Stimulated activated effector memory CD8-positive, alpha-beta T cell treated with anti-CD3 and anti-CD28 coated beads, Interleukin-12 subunit alpha, Interleukin-12 subunit beta, amount 100 ng/mL, for 72 hours (primary cell): ENCODE measurements at places on chromosomes 7 and 10.

- peak; percentile 3 for DNase-seq
These were observed 145.3 kb upstream of the PRSS1 start for GRCh38 chr7:142603870-142604448.

GRCh38 chr10:96272316-96273280, 1.2 kb upstream of the BLNK start:
- no peak for DNase-seq

- DNase-seq, result no peak
These were observed 62.6 kb upstream of the EN2 start for GRCh38 chr7:155395176-155395797.

- DNase-seq, result no peak
These were observed 46.1 kb upstream of the RAB18 start for GRCh38 chr10:27457966-27458365.

DNA sequence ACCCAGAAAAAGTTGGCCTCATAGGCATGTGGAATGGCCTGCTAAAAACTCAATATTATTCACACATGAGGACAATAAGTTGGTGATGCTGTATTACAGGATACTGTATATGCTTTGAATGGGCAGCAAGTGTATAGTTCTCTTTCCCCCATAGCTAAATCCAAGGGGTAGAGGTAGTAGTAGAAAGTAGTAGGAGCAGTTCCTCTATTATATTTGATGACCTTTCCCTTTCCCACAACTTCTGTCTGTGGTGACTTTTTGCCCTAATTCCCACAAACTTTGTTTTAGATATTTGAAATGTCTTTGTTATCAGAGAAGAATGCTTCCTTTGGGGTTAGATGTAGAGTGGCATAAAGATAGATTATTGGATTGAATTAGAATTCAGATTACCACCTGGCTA, 154.0 kb upstream of the STEAP4 start:
- DNase-seq, result no peak

DNA sequence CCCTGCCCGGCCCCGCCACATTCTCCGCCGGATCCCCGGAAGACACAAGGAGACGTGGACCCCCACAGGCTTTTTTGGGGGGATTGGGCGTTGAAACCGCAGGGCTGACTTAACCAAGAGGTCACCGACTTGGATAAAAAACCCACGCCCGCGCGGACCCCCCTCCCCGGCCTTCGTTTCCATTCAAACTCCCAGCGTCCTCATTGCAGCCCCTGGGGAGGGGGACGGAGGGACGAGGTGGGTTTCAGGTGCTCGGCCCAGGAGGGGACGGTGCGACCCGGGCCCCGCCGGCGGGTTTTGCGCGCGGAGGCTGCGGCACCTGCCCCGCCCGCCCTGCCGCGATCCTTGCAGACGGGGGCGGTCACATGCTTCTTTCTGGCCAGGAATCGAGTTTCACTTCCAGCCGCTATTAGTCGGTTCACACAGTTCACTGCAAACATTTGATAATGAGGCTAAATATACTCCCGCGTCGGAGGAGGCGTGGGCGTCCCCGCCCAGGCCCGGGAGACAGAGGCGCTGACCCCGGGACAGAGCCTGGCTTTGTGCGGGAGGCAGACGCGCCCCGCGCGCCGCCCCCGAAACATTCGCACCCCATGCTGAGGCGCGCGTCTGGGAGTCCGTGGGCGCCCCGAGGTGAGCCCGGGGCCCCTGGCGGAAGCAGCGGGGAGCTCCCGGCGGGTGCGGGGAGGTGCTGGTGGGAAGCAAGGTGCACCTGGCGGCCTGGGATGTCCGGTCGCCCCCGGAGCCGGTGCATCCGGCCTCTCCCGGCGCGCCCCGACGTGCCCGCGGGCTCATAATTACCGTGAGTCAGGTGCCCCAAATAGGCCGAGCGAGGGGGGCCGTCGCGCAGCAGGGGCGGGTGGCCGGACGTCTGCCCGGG, 2.7 kb upstream of the PDGFA start:
- DNase-seq, result no peak

GRCh38 chr7:2807460-2807844, 36.7 kb downstream of the GNA12 start:
- no peak for DNase-seq

- DNase-seq, result no peak
These were observed 8.9 kb upstream of the CH25H start for GRCh38 chr10:89216056-89216455.

DNA sequence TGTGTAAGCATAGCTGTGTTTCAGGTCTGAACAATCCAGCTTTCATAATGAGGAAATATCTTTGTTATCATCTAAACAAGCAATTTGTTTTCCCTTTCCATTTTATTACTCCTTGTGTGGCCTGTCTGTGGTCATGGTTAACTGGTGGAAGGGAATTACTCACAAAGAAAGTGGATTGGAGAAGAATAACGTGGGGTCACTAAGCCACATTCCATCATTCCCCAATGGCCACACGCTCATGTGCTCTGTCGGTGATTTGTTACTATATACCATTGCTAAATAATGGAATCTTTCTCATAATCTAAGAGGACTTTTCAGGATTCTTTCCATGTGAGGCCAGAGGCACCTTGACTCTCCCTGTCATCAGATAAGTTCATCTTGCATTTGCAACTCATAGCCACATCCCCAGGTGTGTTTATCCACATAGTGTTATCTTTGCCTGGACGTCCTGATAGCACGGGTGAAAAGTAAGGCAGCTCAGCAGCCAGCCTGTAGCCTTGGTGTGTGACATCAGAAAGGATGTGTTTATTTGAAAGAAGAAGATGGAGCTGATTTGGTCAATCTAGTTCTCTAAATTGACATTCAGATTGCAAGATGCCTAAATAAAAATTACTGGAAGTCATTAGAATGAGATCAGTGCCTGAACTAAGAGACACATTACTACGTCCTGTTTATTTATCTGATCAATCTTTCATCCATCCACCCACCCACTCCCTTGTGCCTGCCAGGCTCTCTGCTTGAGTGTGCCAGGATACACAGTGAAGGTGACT, 128.9 kb downstream of the CELF2 start:
- no peak for DNase-seq

GRCh38 chr10:56622335-56622973, 261.4 kb upstream of the ZWINT start:
- DNase-seq, result no peak

- DNase-seq, result no peak
These were observed 27.1 kb upstream of the NKX6-2 start for GRCh38 chr10:132813001-132813401.

GRCh38 chr7:103447073-103447960, 1.3 kb upstream of the SLC26A5 start:
- peak; percentile 55 for DNase-seq

DNA sequence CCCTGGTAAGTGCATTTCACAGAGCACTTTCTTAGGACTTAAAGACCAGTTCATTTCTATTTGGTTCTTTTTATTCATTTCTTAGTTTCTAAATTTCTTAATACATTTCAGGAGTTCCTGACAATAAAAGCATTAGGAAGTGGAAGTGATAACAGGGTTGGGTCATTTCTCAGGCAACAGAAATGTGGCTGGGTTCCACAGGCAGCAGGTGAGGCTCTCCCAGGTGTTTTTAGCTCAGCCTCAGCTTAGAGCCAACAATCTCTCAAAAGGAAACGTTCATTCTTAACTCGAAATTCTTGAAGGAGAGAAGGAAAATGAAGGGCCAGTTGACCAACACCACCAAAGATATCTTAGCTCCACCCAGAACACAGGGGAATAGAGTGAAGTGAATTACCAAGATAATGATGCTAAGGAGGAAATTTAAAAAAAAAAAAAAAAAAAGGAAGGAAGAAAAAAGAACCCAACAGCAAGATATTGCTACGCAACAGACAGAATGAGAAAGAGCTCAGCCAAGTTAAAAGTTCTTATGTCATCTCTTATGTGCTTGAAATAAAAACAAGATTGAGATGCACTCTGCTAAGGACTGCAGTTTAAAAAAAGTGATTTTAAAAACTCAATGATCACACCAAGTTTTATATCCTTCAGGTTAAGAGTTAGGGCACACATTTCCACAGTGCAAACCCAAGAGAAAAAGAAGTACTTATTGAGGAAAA, 230.1 kb downstream of the GLI3 start:
- no peak for DNase-seq

GRCh38 chr10:14459665-14460064, 128.9 kb upstream of the FRMD4A start:
- DNase-seq, result no peak

DNA sequence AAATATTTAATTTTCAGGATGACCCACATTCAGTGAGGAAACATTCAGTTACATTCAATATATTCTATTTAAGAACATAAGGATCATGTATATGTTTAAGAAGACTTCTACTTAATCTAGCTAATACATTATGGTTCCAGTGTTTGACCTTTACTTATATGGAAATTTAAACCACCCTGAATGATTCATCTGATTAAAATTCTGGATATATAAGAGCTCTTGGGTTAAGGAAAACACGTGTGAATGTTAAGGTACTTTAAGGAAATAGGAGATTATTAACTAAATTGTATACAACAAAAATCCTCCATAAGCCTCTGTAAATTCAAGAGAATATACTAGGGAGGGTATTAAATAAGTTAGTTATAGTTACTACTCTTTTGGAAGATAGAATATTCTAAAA, 40.9 kb downstream of the HDAC9 start:
- no peak for DNase-seq

DNA sequence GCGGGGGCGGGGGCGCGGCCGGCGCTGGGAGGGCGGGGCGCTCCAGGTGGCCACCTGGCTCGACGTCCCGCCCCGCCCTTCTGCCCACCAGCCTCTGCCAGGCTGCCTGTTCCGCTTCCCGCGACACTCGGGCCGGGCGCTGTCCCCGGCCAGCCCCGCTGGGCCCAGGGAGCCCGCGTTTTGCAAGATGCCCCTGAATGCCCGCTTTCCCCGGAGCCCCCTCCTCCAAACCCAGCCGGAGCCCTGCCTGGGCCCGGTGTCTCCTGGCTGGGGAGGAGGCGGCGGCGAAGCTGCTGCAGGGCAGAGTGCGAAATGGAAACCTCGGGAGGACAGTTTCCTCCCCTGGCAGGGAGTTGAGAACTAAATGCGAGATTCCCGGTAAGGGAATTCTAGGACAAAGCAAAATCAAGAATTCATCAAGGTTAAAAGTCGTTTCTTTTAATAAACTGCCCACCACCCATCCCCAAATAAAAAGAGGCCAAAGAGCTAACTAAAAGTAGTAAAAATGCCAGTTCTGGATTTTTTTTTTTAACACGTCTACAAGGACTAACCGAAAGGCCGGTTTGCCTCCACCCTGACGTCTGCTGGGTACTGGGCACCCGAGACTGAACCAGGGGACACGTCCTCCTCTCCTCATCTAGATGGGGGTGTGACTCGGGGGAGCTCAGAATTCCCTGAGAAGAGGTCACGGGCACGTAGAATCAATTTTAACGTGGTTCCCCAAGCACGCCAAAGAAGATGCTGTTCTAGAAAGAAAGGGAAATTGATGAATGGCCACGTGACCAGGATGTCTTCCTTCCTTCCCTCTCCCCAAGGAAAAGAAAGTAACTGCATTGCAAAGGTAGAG, 200.4 kb upstream of the NFE2L3 start:
- no peak for DNase-seq

- no peak for DNase-seq
These were observed 16.6 kb upstream of the ARPC1B start for GRCh38 chr7:99357701-99358490.

DNA sequence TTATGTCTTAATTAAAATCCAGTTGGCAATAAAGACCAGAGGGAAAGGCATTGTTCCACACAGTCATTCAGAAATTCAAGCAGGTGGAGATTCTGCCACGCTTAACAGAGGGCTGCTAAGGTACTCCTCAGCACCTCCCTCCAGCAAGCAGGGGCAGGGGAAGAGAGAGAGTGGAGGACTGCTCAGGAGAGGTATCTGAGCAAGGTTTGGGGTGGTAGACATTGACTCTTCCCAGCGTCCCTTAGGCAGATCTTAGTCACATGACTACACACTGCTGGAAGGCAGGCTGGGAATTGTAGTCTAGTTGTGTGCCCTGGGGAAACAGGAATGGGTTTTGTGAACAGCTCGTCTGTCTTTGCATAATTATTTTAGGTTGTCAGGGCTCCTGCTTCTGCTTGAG, 181.6 kb downstream of the NPSR1 start:
- no peak for DNase-seq

- no peak for DNase-seq
These were observed 47.6 kb downstream of the PRKG1 start for GRCh38 chr10:51121861-51122260.

- no peak for DNase-seq
These were observed 68.6 kb downstream of the C7orf25 start for GRCh38 chr7:42843205-42843800.

GRCh38 chr10:123912871-123913270, 21.3 kb upstream of the CPXM2 start:
- DNase-seq, result no peak

DNA sequence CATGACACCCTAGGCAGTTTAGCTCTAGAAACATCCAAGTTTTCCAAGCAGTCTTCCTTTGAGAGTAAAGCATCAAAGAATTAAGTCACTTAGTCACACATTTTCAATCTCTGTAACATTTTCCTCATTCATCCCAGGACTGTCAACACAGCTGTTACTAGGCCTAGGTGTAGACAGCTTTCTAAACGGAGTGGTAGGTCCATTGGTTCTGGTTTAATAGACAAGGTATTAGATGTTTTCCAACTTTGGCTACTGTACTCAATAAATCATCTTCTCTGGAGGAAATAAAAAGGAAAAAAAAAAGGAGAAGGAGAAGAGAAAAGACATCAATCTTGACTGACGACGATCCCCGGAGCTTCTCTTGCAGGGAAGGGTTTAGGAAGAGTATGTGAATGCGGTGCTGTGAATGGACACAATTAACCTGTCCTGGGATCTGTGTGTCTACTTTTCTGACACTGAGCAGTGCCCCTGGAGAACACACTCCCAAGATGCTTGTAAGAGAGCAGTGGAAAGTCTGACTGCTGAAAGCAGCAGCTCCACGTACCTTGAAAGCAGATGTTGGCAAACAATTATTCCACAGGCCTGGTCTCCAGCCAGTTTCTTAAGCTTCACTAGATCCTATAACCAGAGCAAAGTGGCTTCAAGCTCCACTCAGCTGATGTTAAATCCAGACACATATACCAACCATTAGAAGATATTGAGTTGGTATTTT, 59.1 kb downstream of the CXCL12 start:
- DNase-seq, result no peak

DNA sequence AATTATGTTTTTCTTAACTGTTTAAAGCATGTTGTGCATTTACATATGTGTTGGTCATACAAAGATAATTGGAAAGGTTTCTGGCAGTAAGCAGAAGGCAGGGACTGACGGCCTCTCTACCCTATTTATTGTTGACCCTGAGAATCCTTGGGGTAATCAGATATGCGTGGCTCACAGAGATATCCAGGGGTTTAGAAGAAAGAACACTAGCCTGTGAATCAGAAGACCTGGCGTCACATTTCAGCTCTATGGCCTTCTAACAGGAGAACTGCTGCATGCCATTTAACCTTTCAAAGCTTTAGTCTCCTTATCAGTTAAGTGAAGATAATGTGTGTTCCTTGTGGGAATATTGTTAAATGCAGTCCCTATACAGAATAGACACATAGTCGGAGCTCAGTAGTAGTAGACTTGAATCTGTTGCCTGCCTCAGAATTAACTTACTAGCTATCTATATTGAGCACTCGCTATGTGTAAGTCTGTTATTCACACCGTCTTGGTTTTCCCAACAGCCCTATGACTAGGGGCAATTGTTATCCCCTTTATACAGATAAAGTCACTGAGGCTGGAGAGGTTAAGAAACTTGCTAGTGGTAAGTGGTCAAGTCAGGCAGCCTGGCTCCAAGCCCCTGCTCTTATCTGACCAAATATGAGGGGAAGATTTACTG, 129.6 kb upstream of the ANKRD1 start:
- no peak for DNase-seq
